Cerebellar nuclear complex (tissue), 1 donor: ENCODE measurements at places on chromosomes 13 and 19.

DNA sequence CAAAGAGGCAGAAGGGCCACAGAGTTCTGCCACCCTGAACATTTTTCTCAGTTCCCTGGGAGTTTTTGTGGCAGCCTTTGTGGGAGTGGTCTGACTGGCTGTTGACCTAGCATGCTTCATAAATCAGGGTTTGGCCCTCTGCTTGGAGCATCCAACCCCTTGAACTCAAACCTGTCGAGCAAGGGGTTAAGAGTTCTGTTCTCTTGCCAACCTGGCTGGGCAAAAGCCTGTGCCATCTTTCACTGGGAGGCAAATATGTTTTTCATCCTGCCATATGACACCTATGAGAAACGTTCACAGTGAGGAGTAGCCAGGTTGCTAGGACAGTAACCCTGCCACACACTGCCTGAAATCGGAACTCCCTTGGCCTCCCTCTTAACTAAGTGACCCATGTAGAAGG is 7.7 kb upstream of the TEX26 start:
- no peak for DNase-seq

DNA sequence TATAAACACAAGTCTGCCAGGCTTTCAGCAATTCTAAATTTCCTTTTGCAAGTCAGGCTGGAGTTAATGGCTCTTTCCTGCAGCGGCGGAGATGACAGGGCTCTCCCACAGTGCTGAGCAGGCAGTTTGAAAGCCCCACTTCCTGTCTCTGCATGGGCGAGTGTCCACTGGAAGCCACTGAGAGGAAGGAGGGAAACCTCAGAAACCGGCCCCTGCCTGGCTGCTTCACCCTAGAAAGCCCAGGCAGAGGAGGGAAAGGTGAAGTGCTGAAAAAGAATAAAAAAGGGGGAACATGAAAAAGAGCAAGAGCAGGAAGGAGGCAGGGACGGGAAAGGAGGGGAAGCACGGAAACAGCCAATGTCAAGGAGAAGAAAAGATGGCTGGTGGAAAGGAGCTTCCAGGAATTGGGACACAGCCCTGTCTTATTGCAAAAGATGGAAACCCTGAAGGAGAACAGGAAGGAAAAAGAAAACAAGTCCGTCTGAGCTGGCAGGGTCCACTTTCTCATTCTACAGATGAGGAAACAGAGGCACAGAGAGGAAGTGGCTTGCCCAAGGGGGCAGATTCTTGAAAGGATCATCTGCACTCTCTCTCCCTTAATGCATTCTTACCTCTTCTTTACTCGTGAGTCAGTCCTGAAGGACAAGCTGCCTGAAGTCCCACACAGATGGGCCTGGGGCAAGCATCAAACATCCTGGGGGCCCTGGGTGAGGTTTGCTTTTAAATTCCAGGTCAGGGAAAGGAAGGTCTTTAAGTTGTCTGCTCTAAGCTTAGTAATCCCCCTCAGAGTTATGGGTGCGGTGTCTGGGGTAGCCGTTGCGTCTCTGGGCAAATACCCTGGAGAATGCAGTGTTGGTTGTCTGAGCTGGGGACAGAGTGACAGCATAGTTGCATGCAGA is 38.8 kb upstream of the ALOX5AP start:
- DNase-seq, result no peak

DNA sequence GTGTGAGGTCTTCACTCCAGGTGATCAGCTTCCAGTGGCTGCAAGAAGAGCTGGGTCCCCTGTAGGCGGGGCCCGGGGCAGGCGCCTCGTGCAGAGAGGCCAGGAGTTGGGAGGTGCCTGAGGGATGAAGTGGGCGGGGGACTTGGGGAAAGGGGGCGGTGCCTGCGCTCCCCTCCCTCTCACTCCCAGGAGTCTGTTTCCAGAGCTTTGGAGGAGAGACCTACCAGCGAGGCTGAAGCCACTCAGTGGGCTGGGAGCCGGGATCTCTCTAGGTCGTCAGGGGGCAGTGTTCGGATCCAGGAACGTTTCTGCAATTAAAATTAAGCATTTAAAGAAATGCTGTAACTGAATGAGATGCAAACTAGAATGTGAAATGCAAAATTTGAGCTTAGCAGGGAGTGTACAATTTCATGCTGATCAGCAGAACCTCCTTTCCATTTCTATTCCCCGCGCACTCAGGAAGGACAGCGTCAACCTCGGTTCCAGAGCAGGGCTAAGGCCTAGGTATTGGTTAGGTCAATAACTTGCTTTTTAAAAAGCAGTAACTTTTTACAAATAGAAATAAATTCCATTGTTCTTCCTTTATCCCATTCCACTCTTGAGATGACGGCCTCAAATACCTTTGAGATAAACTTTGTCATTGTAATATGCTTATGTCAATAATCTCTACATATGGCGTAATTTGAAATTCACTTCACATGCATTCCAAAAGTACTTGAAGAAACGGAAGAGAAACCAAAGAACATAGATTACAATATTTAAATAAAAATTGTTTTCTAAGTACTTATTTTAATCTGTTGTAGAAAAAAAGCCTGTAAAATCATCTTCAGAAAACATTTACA is 11.6 kb downstream of the ZNF160 start:
- no peak for DNase-seq

GRCh38 chr19:14203177-14203576 is 2.8 kb downstream of the ADGRL1 start:
- DNase-seq, result no peak

DNA sequence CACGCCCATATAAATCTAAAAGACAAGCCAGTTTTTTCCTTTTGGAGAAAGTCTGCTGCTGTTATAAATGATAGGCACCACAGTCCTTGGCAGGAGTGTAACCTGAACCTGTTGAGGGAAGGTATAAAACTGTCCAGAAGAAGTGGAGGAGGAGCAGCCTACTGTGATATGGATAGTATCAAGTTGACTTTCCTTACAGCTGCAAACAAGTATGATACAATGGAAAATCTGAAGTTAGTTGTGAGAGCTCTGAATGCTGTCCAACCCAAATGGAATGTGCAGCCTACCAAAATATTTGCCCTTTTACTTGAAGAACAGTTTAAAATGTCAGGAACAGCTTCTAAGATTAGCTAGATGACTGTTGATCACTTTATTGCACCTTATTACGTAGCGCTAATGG is 399.6 kb downstream of the FGF14 start:
- DNase-seq, result no peak

GRCh38 chr13:23984546-23984945 is 87.2 kb upstream of the C1QTNF9B start:
- no peak for DNase-seq
